Activated CD4-positive, alpha-beta T cell treated with anti-CD3 and anti-CD28 coated beads, Interleukin-10, Interleukin-2, amounts not matched to agents 100 ng/mL and 50 ng/mL, durations not matched to agents 16 hours and 8 hours (primary cell): ENCODE measurements at places on chromosomes 3 and 15.

GRCh38 chr15:52261498-52262242 is 33.9 kb downstream of the MYO5C start:
- DNase-seq, result peak; percentile 96

GRCh38 chr3:43582866-43583265 is 38.9 kb downstream of the ANO10 start:
- no peak for DNase-seq

GRCh38 chr3:159059395-159059794 is 257.5 kb downstream of the MFSD1 start:
- no peak for DNase-seq

- DNase-seq, result peak; percentile 34
Measured at GRCh38 chr3:130341882-130342281, 3.6 kb upstream of the COL6A5 start.

GRCh38 chr3:97916576-97916975 is 55.7 kb downstream of the RIOX2 start:
- no peak for DNase-seq

- DNase-seq, result no peak
Measured at GRCh38 chr15:47177177-47177576, 540.1 kb upstream of the SEMA6D start.

DNA sequence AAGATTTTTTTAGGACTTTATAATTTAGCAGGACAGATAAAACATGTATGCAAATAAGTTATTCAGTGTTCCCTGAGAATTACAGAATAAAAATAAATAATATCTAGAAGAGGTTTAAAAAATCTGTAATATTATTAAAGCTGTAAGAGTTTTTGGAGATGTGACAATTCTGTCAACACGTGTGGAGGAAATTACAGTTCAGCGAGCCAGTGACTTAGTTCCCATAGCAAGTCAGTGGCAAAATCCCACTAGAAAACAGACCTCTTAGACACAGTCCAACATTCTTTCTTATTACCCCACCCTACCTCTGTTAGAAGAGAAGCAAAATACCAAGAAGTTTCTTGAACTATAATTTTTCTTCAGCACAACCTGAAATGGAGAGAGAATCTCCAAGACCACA is 16.2 kb upstream of the DENND6A start:
- DNase-seq, result no peak

GRCh38 chr3:144488927-144489326 is 517.3 kb downstream of the DIPK2A start:
- DNase-seq, result no peak

- no peak for DNase-seq
Measured at GRCh38 chr3:191105418-191105817, 93.6 kb upstream of the OSTN start.

- no peak for DNase-seq
Measured at GRCh38 chr3:155517903-155518302, 224.4 kb upstream of the STRIT1 start.

DNA sequence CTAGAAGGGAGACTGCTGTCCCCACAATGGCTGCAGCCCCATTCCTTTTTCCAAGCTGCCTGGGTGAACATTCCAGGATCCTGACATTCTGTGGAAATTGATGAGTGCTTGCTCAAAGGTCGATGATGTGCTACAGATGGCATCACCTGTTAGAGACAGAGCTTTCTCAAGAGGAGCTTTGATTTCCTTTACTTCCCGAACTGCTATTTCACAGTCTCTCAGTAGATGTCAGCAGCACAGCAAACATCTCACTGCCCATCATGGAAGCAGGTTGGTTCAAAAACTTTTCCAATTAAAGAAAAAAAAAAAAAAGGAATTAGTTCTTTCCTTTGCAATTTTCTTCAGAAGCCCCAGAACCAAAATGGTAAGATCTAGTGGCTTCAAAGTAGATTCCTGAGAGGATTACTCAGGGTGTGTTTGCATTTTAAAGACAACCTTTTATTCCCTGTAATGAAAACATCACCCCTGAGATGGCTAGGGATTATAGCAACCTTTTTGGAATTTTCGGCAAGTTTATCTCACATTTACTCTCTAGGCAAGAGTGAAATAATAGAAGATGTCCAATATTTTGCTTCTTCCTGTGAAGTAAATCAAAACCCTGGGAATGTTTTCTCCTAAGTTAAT is 44.8 kb downstream of the POLR2M start:
- no peak for DNase-seq

GRCh38 chr15:58396181-58396580 is 35.6 kb upstream of the LIPC start:
- no peak for DNase-seq

DNA sequence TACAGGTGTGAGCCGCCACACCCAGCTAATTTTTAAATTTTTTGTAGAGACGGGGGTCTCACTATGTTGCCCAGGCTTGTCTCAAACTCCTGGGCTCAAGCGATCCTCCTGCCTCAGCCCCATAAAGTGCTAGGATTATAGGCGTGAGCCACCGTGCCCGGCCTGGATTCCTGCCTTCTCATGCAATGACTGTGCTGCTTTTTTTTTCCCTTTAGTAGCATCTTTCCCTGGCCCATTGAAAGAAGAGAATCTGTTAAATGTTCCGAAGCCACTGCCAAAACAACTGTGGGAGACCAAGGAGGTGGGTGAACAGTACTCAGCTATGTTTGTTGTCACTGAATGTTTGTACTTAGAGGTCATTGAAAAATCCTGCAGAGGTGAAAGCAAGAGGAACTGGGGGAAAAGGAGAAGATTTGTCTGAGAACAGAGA is 88.0 kb downstream of the CRTC3 start:
- no peak for DNase-seq

DNA sequence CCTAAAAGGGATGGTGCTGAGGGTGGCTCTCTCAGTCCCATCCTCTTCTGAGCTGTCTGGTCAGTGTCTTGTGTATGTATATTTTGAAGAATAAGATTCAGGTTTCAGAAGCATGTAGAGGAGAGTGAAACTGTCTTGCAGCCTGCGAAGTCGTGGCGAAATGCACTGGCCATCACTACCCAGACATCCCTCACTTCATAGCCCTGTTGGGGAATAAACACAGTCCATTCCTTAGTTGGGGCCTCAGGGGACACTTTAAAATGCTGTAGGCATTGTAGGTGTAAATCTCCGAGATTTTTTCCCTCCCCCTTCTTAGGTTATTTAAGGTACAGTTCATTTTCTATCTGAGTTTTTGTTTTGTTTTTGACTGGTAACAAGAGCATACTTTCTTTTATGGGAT is 93.8 kb downstream of the DNASE1L3 start:
- no peak for DNase-seq

DNA sequence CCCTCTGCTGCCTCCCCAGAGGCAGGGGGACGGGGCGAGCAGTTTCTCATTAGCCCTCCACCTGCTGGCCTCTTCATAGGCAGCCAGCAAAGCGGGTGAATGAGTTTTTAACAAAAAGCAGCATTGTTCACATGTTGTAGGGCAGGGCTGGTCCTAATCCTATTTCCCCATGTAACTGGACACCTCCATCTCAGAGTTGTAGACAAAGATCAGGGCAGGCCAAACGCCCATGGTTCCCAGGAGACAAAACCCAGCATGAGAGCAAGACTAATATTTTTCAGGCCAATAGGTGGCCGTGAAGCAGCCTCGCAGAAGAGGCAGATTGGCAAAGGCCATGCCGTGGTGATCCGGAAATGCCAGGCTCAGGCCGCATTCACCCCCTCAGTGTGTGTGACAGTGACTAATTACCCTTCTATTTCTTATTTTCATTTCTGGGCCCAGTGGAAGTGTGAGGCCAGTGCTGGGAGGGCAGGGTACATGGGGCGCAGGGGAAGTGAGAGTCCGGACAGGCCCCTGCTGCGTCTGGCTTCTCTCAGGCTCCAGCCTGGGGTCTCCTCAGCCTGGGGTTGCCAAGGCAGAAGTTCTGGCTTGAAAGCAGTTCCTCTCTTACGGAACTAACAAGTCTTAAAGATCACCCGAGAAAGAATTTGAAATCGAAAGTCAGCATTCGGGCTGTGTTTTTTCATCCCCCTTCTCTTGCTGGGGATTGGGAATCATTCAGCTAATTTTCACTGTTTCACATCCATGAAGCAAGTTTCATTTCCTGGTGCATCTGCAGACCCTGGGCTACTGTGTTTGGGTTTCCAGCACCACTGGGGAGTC is 64.8 kb downstream of the BOC start:
- no peak for DNase-seq

DNA sequence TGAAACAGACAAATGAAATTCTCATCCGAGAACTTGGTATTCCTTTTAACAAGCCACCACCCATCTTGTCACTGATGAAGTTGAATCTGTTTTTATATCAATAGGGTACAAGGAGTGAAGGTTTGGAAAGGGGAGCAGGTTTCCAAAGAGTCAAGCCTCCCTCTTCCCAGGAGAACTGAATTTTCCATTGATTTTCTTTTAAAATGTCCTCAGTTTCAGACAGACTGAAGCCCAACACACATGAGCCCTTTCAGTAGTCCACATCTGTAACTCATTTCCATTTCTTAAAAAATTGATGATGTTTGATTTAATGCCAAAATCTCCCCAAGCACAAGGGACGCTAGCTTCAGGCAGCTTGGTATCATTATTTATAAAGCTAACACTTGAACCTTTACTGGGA is 187.7 kb downstream of the FOXB1 start:
- no peak for DNase-seq

GRCh38 chr3:73179601-73180000 is 118.1 kb downstream of the EBLN2 start:
- DNase-seq, result no peak

DNA sequence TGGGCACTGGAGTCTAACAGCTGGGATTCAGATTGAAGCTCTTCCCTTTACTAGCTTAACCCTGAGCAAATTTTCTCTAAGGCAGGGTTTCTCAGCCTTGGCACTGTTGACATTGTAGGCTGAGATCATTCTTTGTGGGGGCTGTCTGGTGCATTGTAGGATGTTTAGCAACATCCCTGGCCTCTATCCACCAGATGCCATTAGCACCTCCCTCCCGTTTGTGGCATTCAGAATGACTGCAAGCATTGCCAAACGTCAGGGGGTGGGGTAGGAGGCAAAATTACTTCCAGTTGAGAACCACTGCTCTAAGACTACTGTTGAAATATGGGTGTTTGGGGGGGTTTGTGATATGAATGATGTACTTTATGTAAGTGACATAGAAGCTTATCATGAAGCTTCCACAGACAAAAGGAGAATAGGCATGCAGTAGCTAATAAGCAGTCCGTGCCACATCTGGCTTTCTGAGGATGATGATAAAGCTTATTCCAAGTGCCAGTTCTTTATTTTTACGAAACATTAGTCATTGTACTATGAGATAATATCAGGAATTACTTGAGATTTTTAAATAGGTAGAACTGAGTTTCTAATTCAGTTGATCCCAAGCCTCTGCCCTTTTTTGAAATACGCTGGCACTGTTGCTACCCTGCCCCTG is 39.3 kb downstream of the NKIRAS1 start:
- DNase-seq, result no peak

GRCh38 chr15:28459279-28459678 is 73.5 kb downstream of the GOLGA8G start:
- DNase-seq, result no peak

- no peak for DNase-seq
Measured at GRCh38 chr3:64039332-64039731, 16.0 kb upstream of the PSMD6 start.

- no peak for DNase-seq
Measured at GRCh38 chr3:184143327-184143726, 8.2 kb downstream of the EIF2B5 start.

GRCh38 chr3:122668930-122669730 is 11.5 kb upstream of the PARP14 start:
- peak; percentile 79 for DNase-seq

DNA sequence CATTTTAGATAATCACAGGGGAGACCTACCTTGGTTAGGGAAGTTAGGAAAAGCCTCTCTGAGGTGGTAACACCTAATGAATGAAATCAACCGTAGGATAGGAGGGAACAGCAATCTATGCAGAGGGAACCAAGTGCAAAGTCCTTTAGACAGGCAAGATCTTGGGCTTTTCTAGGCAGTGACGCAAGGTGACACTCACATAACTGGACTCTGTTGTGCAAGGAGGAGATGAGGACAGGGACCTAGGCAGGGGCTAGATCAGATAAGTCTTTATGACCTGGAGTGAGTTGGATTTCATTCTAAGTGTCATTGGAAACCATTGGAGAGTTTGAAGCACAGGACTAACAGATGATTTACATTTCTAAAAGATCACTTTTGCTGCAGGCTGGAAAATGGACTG is 4.6 kb upstream of the LMOD3 start:
- no peak for DNase-seq

- DNase-seq, result no peak
Measured at GRCh38 chr3:99957151-99957796, 139.6 kb downstream of the CMSS1 start.

GRCh38 chr15:61318802-61319525 is 89.9 kb upstream of the RORA start:
- no peak for DNase-seq

- no peak for DNase-seq
Measured at GRCh38 chr3:157459706-157460105, 23.1 kb downstream of the PTX3 start.

GRCh38 chr3:20123131-20123652 is 62.8 kb downstream of the SGO1 start:
- no peak for DNase-seq

DNA sequence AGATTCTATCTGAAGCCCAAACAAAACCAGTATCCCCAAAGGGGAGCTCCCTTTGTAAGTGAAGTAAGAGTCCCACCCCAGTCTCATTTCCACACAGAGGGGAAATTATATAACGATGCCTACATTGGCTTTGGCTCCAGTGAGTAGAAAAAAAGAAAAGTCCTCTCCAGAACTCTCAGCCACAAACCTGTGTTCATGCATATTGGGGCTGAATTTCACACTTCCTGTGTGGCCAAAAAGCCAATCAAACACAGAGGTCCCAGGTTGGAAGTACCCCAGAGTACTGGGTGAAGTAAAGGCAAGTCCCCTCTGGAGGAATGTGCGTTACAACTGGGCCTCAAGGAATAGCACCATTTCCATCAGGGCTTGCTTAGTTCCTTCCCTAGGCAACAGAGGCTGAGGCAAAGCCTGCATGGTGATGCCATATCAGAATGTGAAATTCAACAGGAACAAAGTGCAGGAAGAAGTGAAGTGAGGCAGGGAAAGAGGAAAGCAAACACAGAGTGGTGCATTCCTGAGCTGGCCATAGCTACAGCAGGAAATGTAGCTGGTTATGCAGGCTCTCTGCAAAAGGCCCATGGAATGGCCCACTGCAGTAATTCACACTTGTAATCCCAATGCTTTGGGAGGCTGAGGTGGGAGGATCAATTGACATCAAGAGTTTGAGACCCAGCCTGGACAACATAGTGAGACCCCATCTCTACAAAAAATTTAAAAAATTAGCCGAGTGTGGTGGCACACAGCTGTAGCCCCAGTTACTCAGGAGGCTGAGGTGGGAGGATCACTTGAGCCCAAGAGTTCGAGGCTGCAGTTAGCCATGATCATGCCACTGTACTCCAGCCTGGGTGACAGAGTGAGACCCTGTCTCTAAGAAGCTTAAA is 16.6 kb upstream of the CX3CR1 start:
- DNase-seq, result no peak

DNA sequence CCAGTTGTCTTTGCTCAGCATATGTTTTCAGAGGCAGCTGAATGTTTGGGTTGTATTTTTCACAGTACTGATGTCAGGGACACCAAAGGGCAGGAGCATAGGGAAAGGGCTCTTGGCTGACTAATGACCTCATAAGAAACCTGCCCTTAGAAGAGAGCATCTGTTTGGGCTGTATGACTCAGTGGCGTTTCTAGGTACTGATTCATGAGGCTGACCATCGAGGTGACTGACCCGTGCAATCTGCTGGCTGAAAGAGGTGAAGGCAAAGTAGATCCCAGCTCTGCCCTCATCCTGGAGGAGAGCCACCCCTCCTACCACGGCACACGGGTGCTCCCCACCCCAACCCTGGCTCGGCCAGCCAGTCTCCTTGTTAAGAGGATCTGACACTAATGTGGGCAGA is 8.3 kb downstream of the LMCD1 start:
- DNase-seq, result no peak
